Fibroblast of the aortic adventitia (primary cell): ENCODE measurements at places on chromosomes 11 and 22. TPM values are rescaled to one million over a fixed set of nuclear protein-coding genes. Genes with fewer than 3 reads are reported as not detected.

GRCh38 chr11:35605706-35606105 lies 12.6 kb upstream of the FJX1 start:
- DNase-seq = peak; percentile 70

DNA sequence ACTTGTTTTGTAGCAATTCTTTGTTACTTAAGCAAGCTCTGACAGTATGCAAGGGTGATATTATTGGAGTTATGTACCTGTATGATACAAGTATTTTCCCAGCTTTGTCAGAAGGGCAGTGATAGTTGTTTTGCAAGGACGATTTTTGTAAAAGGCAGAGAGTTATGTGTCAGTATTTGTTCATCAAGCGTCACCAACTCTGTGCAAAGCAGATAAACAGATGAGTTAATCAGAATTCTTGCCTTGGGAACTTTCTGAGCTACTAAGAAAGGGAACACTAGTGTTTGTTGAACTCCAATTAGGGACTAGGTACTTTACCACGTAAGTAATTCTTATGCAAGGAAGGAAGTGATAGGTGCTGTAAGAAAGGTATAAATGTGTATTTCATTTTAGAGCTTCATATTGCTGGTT lies 1.4 kb downstream of the USP47 start:
- peak; percentile 68 for DNase-seq

ZNF280B gene
- total RNA-seq = 0.45 and 0.74 TPM in 2 replicates

DNA sequence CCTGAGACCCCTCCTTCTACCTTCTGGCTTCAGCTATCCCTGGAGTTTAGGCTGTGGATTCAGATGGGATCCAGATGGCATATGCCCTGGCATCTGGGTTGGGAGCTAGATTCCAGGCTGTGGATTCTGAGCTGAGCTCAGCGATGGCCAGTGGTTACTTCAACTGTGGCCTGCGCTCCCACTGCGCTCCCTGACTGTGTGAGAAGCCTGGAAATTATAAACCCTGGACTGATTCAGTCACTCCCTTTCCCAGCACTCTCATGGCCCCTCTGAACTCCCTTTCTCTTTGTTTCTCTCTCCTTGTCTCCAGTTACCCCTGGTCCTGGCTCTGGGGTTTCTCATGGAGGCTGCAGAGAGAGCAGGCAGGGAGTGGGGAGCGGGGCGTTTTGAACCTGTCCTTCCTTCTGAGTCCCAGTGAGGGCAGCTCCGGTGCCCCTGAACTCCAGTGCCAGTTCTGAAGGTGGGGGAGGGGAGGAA lies 4.8 kb downstream of the ARHGEF17 start:
- no peak for DNase-seq

GRCh38 chr11:118652681-118653181 lies 26.7 kb downstream of the TREH start:
- no peak for DNase-seq

- no peak for DNase-seq
These were observed 6.5 kb upstream of the ALDH3B2 start for GRCh38 chr11:67680696-67681470.

DNA sequence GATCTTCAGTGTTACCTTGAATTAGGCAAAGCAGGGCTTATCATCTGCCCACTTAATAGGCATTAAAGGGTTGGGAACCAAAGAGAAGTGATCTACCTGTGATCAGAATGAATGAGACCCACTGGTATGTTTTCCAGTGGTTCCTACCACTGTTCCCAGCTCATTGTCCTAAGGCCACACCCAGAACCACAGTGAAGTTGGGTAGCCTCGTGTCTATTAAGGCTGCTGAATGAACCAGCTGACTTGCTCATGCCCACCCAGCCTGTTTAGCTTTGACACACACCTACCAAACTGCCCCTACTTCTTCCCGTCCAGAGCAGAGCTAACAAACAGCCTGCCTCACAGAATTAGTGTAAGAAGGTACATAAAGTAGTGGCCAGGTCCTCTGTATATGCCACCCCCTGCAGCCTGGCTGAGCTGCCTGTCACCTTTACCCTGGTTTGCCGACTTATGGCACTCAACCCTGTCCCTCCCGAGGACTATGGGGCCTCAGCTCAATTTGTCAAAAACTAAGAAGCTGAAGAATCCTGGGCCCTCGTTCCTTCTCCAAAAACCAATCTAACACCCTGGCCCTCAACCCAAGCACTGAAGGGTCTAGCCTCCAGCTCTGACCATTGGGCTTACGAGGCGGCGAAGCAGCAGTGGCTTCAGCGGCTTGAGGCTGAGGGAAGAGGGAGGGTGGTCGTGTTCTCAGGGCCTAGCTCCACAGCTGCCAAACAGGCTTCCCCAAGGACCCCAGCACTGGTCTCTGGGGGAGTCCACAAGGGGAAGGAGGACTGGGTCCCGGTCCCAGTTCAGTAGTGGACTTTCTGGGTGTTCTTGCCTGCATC lies 9.8 kb downstream of the UCP2 start:
- DNase-seq = no peak

GRCh38 chr11:45563171-45563570 lies 102.3 kb downstream of the CHST1 start:
- DNase-seq = no peak
